Left renal cortex interstitium (tissue), 4 donors: ENCODE measurements at places on chromosomes 6 and 20.
A peak's percentile ranks its signal among the peaks of the same experiment; 100 is the strongest.

GRCh38 chr6:119259027-119259426, 90.5 kb downstream of the MAN1A1 start:
- DNase-seq: no peak

DNA sequence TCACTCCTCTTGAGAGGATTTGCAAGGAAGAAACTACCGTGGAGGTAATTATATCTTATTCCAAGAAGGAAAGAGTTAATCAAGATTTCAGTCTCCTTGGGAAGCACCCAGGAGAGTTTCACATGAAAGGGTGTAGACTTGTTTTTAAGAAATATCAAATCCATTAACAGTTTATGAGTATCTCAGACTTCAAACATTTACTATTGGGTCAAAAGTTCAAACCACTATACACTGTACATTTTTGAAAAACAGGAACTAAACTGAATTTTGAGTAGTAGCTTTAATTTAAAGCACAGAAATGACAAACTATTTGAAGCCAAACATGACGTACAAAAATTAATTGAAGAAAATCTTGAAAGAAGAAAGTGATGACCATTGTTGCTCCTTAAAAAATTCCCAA, 164.0 kb downstream of the FOXC1 start:
- no peak for DNase-seq

DNA sequence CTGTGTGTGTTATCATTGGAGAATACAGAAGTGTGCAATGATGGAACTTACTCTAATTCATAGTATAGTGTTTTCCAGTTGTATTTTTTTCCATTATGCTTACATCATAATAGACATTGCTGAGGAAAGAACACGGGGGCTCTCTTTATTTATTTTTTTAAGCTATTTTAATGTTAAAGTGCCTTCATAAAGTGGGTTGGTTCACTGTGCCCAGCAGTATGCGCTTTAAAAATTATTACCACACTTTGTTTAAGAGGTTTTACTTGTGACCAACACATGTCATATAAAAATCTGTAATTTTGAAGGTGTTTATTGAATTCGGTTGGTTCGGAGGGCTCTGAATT, 215.8 kb downstream of the TMEM242 start:
- no peak for DNase-seq

DNA sequence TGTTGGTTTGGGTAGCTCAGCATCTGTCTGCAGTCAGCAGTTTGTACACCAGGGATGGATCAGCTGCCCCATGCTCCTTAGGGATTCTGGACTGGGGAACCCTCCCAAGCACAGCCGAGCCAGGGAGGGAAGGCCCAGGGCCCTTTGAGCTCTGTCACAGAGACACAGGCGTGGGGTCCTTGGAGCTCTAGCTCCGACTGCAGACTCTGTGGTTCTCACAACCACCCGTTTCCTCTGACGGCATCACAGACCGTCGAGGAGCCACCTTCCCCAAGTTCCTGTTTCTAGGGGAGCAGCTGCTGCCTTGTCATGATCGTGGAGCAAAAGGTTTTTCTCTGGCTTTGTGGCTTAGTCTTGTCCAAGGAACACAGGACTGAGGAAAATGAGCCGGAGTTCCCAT, at the start of gene SLA2:
TSS of gene SLA2 (minus strand) at position 199 of the 400 bp plus-strand sequence. CDS start 4,861 bp downstream, outside the sequence.
- DNase-seq: no peak

DNA sequence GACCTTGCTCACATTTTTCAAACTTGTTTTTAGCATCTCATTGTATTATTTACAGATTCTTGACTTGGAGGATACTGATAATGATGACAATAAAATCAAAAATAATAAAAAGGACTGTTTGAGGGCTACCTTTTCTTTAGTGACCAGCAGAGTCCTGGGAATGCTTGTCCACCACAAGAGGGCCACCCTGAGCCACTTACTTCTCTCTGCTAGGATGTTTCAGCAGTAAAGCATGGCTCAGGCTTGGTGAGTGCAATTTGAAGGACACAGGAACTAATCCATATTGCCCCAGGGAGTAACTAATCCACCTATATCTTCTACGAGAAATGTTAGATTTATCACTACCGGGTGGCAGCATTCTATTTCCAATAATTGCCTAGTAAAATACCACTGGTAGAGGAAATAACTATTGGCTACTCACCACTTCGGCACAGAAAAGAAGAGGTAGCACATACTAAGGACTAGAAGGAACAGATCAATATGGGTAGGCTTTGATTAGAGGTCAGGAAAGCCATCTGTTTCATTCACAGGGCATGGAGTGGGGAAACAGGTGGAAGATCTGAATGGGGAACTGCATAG, 5.8 kb upstream of the KIAA0408 start:
- DNase-seq: peak; percentile 29

DNA sequence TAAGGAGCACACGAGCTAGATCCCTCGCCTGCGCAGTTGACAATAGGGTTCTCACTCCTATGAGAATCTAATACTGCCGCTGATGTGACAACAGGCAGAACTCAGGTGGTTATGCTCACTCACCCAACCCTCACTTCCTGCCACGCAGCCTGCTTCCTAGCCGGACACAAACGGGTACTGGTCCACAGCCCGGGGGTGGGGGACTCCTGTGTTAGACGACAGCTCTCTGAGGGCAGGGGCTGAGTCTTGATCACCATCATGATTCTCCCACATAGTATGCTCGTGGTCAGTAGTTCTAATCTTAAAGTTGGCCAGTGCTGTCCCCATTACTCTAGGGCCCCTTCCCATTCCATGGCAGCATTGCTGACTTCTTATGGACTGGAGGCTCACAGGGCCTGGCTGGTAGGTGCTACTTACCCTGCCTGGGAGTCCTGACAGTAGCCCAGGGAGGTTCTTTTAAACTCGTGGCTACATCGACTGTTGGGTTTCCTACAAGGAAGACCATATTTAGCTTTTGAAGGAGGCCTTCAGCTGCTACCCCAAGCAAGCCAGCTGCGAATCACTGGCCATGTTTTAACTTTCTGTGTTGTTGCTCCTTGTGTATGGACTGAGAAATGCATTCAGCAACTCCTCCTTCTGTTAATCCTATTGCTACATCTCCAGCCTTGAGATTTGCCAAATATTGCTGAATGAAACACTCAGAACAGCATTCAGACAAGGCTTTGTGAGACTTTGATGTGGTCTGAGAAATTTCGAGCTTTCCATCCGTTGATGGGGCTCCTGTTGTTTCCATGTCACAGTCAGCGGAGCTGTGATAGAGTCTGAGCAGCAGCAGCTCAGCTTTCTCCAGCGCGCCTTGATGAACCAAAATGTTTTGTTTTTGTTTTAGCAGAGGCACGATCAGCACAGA, 300.3 kb downstream of the NRN1 start:
- no peak for DNase-seq

DNA sequence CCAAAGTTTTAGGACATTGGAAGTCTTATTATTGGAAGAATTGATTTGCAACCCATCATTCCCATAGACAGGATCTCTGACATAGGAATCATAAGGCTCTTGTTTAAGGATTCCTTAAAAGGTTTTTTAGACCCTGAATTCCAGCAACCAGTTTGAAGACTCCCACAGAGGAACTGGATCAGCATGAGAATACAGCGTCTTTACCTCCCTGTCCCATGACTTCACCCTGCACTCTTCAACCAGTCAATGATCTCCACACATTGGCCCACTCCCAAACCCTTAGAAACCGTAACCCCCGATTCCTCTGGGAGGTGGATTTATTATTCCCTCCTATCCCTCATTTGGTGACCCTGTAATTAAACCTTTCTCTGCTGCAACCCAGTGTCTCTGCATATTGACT, 150.7 kb upstream of the PLCB4 start:
- DNase-seq: no peak

- peak; percentile 71 for DNase-seq
These were observed 198.6 kb upstream of the THBS2 start for GRCh38 chr6:169452117-169452868.

DNA sequence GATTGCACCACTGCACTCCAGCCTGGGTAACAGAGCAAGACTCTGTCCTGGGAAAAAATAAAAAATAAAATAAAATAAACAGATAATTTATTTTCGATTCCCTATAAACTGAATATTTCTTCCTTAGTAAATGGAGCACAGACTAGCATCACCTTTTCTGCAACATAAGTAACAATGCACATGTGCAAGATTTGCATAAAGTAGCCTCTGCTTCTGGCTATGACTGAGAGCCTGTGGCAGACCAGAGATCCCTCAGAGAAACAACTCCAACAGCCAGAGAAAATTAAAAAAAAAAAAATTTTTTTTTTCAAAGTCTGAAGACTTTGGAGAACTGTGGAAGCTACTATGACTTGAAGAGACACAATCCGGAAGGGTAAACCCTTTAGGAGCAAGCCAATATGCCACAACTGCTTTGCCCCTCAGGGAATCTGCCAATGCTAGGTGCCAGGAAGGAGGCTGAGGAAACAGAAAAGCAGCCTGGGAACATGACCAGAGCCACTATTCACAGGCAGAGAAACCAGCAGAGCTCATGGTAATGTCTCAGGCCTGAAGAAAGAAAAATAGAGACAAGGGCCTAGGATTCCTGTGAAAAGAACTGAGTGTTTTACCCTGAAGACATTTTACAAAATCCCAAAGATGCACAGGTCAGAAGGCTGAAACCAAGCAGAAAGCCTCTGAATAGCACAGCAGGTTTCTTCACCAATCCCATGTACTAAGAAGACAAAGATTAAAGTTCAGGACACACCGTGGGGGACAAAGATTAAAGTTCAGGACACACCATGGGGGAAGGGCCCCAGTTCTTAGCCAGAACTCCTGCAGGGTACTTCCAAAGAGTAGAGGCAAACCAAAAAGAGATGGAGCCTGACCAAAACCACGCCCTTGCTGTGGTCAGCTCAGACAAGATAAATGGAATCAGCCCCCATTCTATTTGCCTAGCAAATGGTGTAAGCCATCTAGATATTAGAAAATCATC, 25.8 kb downstream of the B4GALT5 start:
- no peak for DNase-seq

DNA sequence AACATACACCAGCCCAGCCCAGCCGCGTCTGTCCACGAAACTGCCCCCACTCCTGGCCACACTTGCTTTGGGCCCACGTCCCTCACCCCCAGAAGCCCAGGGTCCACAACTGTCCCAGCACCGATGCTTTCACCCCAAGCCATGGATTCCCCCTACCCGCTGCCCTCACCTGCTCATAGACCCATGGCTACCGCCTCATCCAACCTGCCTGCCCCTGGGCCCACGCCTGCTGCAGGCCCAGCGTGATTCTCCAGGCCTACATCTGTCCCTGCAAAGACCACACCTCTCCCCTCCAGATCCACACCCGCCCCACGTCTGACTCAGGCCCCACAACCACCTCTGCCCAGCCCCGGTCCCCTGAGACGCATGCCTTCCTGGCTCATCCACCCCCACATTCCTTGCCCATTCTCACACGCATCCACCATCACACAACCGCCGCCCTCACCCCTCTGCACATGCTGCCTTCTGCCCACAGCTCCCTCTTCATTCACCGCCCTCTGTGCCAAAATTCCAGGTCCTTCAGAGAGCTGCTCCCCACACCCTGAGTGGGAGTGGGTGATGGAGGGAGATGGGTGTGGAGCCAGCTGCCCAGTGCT, 86.7 kb downstream of the GRM4 start:
- DNase-seq: no peak

DNA sequence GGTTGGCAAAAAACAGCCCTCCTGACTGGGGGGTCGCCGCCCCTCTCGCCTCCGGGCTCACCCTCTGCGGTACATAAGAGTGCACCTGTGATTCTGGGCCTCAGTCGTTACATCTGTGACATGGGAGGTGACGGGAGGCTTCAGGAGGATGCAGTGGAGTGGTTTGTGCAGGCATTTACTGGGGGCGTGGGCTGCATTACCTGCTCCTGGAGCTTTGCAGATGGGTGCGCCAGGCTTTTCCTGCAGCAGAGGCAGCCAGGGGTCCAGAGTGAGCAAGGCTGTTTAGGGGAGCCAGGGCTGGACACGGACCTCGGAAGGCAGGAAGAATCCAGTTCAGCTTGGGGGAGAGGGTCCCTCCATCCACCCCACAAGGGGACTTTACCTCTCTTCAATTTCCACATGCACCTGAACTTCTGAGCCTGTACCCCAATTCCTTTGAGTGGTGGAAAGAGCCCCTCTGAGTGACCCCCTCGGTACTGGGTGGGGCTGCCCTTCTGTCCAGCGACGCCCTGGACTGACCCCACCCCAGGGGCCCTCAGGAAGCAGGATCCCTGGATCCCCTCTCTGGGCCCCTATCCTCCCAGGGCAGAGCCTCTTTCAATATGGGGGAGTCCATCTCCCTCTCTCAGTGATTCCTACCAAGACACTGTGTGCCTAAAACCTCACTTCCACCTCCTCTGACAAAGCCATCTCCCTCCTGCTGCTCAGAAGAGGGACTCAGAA, 134.0 kb downstream of the TAF4 start:
- DNase-seq: no peak

GRCh38 chr20:43919686-43920403, 5.2 kb downstream of the TOX2 start:
- DNase-seq: no peak

DNA sequence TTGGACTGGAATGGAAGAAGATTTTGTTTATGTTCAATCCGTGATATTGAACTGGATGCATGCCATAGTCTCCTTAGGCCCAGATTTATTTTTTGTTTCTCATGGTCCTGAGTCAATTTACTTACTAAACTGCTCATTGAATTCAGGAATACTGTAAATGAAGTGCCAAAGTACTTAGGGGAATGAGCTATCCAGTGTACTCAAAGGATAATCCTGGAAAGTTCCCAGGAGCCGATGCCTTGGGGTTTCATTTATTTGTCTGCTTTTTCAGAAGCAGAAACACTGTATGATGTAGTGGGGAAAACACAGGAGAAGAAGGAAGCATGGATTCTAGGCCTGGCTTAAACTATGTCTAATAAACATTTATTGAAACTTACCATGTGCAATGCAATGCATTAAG, 56.1 kb upstream of the THEMIS start:
- no peak for DNase-seq

GRCh38 chr6:42166444-42167141, 6.6 kb upstream of the GUCA1A start:
- DNase-seq: no peak

DNA sequence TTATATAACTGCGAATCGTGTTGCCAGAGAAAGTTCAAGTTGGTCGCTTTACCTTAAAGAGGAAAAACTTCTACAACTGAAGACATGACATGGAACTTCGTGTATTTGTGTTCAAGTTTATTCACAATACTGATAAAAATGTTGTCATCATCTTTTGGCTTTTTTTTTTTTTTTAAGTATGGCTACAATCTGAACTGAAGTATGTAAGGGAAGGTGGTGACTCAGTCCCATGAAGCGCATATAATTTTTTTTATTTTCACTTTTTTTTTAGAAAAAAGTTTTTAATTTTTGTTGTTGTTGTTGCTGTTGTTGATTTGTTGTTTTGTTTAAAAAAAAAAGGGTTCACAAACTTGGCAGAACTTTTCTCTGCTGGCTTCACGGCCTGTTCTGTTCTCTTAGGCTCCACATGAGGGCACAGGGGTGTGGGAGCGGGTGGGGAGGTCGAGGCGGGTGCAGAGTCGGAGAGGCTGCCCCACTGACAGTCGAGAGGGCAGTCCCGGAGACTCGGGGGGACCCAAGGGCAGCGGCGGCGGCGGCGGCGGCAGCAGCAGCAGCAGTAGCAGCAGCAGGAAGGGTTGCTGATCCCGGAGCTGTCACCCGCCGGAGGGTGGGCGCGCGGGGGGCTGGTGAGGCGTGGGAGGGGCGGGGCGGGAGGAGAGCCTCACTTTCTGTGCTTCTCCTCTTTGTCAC, 17.0 kb downstream of the TFAP2A start:
- DNase-seq: no peak

- no peak for DNase-seq
These were observed 104.1 kb downstream of the PRIM2 start for GRCh38 chr6:57421503-57421902.

GRCh38 chr6:49923826-49924225, 40.1 kb downstream of the DEFB114 start:
- no peak for DNase-seq

- DNase-seq: no peak
These were observed 7.5 kb upstream of the ZSWIM1 start for GRCh38 chr20:45873409-45874103.

- DNase-seq: no peak
These were observed 107.3 kb upstream of the SNX9 start for GRCh38 chr6:157715728-157716164.
